ENCODE measurements at places on chromosomes 7 and 10.

DNA sequence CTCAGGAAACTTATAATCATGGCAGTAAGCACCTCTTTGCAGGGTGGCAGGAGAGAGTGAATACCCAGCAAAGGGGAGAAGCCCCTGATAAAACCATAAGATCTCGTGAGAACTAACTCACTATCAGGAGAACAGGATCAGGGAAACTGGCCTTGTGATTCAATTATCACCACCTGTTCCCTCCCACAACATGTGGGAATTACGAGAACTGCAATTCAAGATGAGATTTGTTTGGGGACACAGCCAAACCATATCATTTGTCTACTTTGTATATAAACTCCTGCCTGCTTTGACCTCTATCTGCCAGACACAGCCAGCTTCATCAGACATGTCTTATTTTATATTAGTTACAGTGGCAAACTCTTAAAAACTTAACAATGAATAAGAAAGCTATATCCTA is 50.4 kb downstream of the ARMC3 start:
- DNase-seq: no peak

GRCh38 chr7:51602376-51602775 is 285.8 kb upstream of the COBL start:
- no peak for DNase-seq

- no peak for DNase-seq
Observed at GRCh38 chr7:148397551-148397950, 193.0 kb upstream of the C7orf33 start.

GRCh38 chr10:127044186-127044585 is 139.0 kb downstream of the DOCK1 start:
- no peak for DNase-seq

DNA sequence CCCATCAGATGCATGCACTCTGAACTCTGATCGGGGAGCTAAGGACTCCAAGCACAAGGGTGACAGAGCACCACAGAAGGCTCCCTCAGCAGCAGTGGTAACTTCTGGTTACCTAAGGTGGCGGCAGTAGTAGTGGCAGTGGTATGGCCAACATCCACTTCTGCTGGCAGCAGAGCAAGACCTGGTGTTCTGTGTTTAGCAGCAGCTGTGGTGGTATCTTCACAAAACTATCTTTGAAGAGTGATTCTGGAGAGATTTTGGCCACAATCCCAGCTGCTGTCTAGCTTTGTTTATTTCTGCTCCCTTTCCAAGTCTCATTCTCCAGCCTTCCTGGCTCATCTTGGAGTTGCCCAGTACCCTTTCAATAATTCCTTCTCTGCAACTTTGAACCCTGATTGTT is 102.4 kb upstream of the LRGUK start:
- no peak for DNase-seq

DNA sequence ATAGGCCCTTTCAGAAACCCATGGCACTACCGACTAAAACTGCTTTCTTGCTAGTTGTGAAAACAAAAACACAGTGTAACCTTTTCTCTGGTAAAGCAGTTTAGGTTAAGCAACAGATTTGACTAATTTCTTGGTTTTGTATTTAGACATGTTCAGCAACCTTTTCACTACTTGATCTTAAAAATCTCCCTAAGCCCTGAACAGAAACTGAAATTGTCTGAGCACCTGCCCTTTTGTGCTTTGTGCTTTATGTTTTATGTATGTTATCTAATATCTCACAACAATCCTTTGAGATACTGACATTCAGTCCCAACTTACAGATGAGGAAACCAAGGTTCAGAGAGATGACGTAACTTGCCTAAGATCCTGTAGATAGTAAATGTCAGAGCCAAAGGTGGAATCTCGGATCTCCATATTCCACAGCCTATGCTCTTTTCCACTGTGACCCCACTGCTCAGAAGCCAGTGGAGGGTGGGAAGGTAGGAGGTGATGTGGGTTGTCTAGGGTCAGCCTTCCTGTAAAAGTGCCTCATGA is 146.6 kb downstream of the LCOR start:
- no peak for DNase-seq

- DNase-seq: no peak
Observed at GRCh38 chr10:31087851-31088250, 56.2 kb upstream of the ZNF438 start.

GRCh38 chr7:83466956-83467355 is 182.0 kb downstream of the SEMA3E start:
- no peak for DNase-seq

DNA sequence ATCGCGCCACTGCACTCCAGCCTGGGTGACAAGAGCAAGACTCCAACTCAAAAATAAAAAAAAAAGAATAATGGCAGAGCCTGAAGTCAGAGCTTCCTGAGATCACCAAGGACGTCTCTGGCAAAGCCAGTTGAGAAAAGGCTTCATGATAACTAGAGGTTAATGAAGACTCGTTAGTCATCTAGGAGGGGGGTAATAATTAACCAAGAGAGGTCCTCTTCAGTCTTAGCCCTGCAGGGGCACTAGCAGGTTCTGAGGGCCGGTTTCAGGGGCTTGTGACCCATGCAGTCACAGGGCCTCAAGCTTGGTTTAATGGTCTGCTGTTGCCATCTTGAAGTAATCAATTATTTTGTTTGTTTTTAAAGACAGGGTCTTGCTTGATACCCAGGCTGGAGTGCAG is 28.6 kb upstream of the PROSER2 start:
- DNase-seq: peak; percentile 80

DNA sequence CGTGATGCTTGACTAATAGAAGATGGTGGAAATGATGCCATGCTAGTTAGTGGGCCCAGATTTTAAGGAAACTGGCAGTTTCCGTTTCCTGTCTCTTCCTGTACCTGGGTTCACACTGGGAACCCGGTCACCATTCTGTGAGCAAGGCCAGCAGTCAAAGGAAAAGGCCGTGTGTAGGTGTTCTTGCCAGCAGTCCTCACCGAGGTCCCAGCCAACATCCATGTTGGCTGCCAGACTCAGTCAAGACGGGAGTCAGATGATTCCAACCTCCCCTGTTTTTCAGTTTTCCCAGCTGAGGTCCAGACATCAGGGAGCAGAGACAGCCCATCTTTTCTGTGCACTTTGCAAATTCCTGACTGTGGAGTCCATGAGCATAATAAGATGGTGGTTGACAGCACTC is 15.2 kb upstream of the PILRB start:
- DNase-seq: no peak

DNA sequence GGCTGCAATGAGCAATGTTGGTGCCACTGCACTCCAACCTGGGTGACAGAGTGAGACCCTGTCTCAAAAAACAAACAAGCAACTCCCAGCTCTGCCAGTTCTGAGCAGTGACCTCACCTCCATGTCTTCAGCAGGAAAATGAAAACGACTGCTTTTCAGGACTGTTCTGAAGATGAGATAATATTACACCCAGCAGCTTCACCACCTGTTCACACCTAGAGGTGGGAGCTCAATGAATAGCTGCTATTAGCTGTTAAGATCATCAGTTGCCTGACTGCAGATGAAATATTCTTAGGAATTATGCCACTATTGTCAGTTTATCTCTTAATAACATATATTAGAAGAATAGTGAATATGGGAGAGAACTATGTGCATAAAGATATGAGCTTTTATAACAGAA is 48.4 kb upstream of the CYTH3 start:
- DNase-seq: no peak

DNA sequence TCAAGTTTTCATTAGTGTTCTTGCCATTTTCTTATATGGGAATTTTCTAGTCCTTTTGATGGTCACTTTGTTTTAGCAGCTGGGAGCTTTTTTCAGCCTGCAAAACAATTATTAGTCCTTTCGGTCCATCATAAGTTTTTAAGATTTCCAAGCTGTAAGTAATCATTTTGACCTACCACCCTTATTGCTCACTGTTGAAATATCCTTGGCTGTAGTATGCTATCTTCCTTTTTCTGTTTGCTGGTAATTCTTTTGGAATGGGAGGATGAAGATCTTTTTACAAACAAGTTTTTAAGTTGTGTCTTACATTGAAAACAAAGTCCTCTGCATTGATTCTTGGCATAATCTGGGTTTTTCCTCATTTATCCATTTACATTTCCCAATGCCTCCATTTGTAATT is 24.0 kb downstream of the BZW2 start:
- DNase-seq: no peak

DNA sequence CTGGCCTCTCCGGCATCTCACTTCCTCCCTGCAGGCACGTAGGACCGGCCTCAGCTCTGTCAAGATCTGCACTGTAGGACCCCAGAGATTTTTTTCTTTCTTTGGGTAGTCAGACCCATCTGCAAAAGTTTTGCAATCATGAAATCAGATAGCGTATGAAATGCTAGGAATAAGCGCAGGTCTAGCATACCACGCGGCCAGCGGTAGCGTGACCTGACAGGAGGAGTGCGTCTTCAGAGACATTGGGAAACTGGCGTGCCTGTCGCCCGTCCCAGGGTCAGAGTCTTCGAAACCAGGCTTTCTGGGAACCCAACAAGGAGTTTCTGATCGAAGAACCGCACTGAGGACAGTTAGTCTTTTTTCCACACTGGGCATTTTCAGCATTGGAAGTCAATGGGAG is 100.9 kb upstream of the SH2B2 start:
- no peak for DNase-seq

DNA sequence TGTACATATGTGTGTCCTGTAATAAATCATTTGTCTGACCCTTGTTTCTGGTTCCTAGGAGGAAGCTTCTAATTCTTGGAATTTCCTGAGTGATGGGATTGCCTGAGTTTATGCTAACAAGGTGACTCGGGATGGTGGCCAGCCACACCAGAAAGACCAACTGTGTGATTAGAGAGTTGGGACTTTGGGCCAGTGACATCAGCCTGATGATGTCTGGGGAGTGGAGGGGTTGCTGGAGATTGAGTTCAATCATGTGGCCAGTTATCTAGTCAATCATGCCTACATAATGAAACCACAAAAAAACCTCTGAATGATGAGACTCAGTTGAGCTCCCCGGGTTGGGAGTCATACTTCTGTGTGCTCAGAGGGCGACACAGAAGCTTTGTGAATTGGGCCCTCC is 23.5 kb upstream of the CARD11 start:
- no peak for DNase-seq

DNA sequence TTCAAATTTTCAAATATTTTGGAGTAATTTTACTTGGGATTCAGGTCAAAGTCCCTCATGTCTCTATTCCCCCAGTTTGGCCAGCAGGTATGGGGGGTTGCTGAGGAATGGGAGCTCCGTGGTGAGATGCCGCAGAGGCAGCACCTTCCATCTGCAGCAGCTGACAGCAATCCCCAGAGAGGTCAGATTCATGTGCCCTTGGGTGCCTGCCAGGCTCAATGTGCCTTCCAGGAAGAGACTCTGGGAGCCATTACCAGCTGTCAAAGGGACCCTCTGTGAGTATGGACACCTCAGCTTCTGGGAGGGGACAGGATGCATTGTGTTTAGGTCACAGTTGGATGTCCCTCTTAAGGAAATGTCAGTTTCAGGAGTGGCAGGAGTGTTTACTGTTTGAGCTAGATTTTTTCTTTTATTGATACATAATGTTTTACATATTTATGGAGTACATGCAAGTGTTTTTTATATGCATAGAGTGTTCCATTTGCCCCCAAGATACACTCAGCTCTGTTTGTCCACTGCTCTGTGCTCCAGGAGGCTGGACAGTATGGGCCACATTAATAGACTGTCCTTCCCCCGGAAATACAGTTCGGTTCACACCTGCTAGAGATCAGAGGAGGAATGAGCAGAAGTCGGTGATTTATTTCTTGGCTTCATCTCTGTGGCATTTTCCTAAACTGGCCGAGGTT is 75.3 kb upstream of the GRB10 start:
- DNase-seq: no peak

DNA sequence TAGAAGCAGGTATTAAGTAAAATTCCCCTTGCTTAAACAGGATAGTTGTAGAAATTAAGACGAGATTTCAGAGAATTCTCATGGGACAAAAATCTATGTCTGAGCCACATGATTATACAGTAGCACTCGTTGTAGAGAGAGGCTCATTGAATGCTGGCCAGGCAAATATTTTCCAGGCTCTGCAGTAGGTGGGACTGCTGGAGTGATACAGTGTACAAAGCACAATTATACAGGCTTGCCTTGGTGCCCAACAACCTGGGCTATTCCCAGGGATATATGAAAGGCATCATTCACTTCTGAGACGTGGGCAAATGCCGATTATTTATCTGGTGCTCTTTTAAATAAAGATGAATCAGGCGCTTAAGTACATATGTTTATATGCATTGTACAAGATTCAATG is 380.6 kb downstream of the PHTF2 start:
- no peak for DNase-seq

DNA sequence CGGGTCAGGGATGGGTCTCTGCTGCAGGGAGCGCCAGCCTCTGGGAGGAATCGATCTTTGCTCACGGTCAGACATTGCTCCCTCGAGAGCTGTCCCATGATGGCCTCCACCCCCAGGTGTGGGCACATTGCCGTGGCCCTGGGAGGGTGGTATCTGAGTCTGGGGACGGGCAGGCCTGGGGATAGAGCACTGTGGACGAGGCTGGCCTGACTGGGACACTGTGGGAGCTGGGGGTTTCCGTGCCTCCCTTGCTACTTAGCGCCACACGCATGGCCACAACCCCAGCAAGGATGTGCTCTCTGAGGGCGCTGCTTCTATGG is 55.7 kb downstream of the JAKMIP3 start:
- DNase-seq: no peak

Measured in RCC 7860 (cell line).